Hippocampal formation (tissue), 2 donors: ENCODE measurements at places on chromosomes 2 and 18.
A peak's percentile ranks its signal among the peaks of the same experiment; 100 is the strongest.

DNA sequence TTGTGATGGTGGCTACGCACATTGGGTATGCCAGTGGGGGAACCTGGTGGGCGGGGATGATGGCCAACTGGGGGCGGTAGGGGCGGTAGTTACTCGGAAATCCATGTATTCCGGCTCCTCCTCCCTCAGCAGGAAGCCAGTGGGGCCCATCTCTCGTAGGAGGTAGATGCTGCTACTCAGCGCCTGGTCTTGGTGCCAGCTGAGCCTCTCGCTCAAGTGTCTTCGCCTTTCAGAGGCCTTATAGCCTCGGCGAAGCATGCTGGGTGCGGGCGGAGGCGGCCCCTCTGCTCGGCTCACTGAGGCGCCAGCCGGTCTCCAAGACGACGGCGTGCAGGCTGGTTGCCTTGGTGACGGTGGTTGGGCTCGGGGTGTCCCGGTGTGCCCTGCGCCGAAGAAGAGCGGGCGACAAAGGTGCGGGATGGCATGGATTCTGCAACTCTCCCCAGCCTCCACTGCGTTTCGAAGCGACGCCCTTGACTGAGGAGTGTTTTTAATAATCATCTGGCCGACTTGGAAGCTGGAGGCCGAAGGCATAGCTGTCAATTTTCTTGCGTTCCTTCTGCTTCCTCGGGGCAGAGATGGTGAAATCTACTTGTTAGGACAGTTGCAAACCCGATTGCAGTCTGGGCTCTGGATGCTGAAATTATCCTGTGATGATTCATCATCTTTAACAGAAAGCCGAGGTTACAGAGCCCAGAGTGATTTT, at the start of gene ZSWIM2:
Gene ZSWIM2, minus strand, starts transcription at position 298 of the 706 bp plus-strand sequence. Its CDS starts 40 bp downstream, at position 258.
- DNase-seq: no peak

GRCh38 chr2:47735136-47735869, 47.6 kb upstream of the MSH6 start:
- DNase-seq: no peak

DNA sequence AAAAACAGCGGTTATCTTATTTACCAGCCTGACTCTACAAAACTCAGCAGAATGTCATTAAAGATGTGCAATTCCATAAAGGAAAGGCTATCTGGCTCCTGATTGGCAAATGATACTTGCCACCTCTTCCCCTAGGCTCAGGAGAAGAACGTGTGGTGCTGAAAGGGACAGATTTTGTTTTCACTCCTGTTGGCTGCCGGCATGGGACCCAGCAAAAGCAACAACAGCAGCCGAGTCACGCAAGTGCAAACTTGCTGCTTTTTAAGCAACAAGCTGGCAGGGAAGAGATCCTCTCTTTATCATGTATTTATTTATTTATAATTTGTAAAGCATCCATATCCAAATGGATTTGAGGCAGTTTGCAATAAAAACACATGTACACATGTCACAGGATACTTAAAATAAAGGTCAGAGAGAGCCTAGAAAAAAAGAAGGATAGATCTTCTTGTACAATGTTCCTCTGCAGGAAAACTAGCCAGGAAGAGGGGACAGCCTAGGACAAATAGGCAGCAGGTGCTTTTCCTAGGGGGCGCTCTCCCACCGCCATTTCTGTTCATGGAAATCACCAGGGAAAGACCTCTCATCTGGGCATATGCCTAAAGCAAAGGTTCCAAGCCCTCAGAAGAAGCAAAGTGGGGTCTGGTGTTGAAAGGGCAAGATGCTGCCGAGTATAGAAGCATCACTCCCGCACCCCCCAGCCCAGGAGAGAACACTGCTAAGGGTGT, 799.3 kb downstream of the BCL11A start:
- no peak for DNase-seq

DNA sequence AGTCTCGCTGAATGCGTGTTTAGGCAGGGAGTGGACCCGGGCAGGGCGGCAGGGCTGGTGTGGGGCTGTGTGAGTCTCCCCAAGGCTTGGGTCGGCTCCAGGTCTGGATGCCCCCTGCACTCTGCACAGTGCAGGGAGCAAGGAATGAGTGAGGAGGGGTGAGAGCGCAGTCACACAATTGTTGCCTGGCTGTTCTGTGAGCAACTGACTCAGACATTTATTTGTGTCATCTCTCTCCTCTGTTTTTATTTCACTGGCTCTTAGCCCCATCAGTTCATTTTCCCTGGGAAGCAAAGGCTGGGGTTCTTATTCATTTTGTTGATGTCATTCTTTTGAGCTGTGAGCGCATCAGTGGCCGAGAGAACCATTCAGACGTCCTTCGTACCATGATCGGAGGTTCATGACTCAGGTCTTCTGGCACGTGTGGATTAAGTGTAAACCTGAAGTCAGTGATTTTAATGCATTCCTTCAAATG, 61.1 kb downstream of the GATA6 start:
- DNase-seq: no peak

DNA sequence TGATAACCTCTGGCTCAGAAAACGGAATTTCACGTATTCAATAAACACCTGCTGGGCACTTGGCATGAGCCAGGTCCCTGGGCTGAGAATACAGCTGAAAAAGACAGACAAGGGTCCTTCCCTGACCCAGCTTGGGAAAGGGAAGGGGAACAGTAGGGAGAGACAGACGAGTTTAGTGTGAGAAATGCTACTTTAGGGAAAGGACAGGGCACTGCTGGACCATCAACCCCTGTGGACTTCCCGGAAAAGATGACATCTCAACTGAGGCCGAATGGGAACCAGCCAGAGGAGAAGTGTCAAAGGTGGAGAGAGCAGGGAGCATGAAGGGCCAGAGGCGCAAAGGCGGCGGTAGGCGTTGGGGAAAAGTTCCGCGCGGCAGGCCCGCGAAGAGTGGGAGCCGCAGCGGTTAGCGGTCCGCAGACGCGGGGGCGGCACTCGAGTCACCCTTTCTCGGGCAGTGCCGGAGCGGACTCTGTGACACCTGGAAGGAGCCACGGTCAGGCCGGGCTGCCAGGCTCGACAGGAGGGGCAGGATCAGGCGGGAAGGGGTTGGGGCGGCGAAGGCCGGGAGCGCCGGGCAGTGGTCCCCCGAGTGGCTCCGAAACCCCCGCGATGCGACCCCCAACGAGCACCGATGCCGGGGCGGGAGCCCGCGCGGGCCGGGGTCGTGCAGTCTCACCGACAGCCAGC, 519 bp downstream of the TEX261 start:
- DNase-seq: no peak

DNA sequence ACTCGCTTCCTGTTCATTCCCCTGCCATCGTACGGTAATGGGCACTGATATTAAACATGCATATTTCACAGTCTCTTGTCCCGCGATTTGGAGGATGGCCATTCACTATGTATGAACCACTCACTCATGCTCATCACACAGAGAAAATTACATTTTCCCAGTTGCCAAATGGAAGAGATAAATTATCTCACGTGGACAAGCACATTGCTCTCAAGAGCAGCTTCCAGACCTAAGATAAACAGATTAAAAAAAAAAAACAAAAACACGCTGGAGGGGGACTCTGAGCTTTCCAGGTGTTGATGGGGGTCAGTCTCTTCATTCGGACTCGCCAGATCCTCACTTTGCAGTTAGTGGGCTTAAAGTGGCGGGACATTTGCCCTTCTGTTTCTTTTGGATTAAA, 1.7 kb upstream of the MAPK4 start:
- DNase-seq: no peak

DNA sequence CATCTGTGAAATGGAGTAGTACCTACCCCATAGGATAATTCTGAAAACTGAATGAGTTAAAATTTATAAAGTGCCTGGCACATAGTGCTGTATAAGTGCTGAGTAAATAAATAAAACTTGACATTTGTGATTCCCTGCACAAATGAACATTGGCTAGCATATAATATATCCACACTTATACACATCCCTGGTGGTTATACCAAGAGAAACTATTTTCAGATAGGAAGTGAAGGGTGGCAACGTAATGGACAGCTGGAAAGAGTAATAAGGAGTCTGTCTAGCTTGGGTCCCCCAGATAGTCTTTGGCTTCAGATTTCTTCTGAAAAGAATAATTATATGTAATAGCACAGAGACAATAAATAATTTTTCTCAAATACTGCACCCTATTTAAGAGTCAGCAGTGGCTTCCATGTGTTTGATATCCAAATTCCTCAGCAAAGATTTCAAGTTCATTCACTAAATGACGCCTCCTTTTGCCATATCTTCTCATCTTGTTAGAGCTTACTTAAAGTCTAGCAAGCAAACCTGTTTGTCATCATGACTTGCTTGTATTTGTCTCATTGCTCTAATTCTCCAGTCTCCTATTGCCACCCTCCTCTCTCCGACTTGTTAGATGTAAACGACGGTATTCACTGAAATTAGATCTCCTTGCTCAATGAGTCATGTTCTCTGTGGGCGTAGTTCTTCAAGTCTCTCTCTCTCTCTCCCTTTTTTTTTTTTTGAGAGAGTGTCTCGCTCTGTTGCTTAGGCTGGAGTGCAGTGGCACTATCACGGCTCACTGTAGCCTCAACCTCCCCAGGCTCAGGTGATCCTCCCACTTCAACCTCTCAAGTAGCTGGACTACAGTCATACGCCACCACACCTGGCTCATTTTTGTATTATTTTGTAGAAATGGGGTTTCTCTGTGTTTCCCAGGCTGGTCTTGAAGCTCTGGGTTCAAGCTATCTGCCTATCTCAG, 8.7 kb upstream of the ADGRF3 start:
- no peak for DNase-seq

DNA sequence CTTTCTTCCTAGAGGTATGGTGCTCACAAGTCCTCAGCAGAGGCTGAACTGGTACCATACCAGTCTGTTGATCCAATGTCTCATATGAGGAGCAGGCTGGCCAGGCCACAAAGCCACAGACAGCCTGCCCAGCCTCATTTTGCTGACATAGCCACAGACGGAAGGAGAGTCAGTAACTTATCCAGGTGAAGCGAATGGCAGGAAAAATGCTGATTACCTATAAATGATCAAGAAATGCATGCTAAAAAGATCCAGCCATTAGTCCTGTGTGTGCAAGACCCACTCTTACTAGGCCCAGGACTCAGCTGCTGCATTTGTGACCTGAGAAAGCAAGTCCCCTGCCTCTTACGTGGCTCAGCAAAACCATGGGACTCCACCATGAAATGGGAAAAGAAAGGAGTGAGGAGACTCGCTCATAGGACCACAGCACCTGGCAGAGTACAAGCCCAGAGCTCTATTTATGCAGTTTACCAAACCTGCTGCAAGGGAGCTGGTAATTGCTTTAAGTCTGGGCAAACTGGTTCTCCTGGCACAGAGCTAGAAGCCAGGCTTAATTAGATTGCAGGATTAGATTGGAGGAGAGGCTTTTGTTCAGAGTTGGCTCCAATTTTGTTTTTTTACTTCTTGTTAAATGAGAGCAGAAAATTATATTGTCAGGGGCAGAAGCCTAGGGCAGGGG, 19.0 kb downstream of the RHOB start:
- DNase-seq: peak; percentile 60

DNA sequence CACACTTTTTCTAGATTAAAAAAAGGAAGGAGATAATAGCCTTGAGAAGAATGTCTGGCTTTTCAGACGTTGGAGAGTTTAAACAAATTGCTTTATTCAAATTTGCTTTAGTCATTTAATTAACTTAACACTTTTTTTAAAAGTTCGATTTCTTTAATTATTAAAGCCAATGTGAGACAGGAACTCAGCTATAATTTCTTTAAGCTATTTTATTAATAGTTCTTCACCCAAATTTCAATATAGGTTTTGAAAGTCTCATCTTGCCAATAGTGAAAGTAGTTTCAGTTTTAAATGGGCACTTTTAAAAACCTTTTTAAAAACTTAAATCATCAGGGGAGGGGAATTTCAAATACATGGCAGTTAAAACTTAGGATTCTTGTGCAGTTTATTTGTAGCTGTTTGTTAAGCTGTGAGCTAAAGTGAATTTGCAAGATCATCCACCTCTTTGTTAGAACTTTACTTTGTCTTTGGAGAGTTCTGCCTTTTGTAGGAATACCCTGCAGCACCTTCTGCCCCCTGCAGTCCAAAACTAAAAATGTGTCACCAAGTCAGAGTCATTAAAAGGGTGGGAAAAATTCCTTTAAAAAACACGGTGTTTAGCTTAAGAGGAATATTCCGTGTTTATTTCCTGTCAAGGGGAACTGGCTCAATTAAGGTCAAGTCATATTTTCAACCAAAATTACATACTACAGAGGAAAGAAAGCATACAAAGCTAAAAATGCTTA, 4.6 kb downstream of the TGIF1 start:
- peak; percentile 60 for DNase-seq

DNA sequence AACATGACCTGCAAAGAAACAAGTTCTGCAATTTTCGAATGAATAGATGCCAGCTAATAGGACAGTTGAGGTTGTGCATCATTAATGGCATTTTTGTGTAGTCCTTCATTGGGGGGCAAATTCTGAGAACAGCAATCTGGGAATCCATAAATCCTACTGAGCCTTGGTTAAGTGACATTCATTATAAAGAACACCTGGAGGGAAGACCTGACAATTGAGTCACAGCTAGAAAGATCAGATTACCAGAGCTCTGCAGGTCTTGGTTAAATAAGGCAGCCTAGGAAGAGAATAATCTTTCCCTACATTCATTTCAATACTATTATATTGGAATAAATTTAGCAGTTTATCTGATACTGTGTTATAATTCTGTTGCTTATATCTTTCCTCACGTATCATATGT, 14.3 kb downstream of the KCNH7 start:
- DNase-seq: no peak
